ENCODE measurements at places on chromosomes 3 and 15.

DNA sequence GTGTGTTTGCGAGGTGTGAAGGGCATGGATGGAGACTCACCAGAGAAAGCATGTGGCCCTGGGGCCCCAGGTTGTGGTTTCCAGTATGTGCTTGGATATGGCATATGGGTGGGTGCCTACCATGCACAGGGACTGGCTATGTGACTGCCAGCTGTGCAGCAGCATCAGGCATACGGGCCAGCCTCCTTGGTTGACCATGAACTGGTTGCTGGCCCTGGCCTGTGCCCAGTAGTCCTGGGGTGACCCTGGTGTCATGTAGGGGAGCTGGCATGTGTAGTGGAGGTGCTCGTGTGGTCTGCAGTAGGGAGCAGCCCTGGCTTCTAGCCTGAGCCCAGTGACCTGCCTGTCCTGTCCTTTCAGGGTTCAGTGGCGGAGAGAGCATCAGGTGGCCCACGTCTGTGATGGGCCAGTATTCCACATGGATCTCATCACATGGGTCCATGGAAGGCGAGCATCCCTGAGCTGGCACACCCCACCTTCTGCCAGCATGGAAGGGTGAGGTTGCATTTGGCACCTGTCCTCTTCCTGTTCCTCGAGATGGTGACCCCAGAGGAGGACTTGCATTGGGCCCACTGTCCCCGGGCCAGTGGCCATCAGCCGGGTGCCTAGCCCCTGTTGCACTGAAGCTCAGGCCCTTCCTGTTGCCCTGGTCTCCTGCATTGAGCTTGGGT is 228.9 kb downstream of the SNRPN start:
- no peak for DNase-seq

DNA sequence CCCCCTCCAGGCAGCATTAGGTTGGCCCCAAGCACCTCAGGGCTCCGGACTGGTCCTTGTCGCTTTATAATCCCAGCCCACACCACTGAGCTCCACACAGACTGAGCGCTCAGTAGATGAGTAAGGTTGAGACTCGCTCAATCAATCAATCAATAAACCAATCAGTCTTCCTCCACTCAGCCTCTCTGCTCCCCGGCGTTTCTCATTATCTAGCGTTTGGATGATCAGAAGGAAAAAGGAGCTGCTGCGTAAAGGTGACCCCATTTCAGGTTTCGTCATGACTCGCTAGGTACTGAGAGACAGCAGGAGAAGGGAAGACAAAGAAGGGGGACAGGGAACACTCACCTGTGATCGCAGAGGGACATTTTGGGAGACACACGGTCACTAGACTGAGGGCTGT is 41.2 kb downstream of the ZNF710 start:
- no peak for DNase-seq

DNA sequence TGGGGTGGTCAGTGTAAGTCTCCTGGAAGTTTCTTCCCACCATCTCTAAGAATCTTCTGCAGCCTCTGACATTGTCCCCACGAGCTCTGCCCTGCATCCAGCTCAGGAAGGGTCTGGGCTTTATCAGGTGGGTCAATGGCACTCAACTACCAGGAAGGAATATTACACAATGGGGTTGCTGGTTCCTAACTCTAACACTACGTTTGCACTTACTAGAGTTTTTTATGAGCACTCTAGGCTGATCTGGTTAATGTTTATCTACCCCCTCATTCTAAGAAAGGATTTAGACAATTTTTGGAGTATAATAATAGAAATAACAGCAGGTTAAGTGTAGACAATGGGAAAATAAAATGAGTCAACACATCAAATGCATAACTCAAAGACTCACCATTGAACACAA is 411.1 kb upstream of the RGMA start:
- DNase-seq, result no peak

GRCh38 chr15:66404532-66404931 is 17.8 kb downstream of the MAP2K1 start:
- no peak for DNase-seq

- DNase-seq, result peak; percentile 39
Observed at GRCh38 chr3:11820531-11821041, 26.1 kb downstream of the TAMM41 start.

GRCh38 chr3:87336761-87337160 is 60.4 kb upstream of the POU1F1 start:
- no peak for DNase-seq

All from GM23248 (cell line).